ENCODE measurements at places on chromosomes 5 and 9.
A peak's percentile ranks its signal among the peaks of the same experiment; 100 is the strongest.

DNA sequence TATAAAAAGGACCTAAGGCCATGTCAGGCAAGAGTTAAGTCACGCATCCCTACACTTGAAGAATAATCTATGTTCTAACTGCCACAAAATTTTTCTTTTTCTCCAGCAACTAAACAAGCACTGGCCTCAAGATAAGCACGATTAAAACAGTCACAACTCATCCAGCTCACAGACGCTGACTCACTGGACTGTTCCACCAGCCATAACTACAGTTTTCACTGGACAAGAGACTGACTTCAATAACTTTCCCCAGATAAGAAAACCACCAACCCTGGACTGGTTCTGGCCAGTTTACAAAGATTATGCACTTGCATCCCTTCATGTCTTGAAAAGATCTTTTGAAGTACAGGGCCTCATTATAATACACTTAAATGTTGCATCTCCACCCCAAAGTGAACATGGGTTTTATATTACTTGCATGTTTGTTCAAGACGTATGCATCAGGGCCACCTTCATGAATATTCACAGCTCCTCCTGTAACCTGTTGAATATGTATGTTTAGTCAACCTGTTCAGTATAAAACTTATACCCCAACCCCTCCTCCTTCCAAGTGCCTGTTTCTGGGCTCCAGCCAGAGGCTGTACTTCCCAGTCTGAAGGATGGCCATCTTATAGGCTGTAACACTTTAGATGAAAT is 129.3 kb upstream of the EPB41L4A start:
- DNase-seq = no peak

GRCh38 chr9:24464319-24464951 is 81.3 kb downstream of the IZUMO3 start:
- no peak for DNase-seq

DNA sequence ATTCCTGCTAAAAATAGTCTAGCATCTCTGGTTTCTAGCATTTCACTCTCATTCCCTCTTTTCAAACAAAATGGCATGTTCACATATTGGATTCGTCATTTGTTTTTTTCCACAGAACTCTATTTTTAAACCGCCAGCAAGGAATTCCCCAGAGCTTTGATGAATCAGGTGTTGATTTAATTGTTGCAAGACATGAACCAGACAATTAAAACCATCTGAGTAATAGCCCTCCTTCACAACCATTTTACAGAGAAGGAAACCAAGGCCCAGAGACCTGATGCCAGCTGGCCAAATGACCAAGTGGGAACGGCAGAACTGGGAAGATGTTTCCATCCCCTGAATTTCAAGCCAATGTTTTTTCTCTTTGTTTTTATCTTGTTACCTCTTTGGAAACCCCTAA is 167.0 kb downstream of the CAAP1 start:
- no peak for DNase-seq

DNA sequence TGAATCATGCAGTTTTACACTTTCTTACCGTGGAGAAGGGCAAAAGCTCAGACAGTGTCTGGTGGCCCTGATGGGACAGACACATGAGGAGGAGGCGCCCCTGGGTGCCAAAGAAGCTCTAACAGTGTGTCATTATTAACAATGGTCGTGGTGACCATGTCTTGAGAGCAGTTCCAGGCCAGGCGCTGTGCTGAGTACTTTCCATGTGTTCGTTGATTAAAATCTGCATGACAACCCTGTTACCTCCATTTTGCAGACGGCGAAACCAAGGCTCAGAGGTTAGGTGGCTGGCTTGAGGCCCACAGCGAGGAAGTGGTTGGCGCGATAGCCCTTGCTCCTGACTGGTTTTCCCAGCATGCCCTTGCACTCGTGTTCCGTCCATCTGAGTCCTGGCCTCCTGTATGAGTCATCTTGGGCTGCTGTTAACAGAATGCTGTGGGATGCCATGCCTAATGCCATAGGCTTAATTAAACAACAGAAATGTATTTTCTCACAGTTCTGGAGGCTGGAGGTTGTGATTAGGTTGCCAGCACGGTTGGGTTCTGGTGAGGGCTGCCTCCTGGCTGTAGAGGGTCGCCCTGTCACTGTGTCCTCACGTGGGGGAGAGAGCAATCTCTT is 92.0 kb downstream of the AMBP start:
- DNase-seq = no peak

- DNase-seq = no peak
Observed at GRCh38 chr9:132637351-132637750, 32.4 kb downstream of the DDX31 start.

DNA sequence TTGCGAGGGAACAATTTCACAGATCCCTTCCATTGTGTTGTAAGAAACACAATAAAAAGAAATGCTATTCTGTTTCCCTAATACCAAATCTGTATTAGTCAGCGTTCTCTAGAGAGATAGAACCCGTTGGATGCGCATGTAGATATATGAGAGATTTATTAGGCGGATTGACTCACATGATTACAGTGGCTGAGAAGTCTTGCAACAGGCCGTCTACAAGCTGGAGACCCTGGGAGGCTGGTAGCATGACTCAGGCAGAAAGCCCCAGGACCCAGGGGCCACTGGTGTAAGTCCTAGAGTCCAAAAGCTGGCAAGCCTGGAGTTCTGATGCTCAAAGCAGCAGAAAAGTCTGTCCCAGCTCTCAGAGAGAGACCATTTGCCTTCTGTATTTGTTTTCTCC is 18.4 kb upstream of the IL17B start:
- no peak for DNase-seq

GRCh38 chr5:3858524-3858923 is 262.9 kb downstream of the IRX1 start:
- DNase-seq = no peak

DNA sequence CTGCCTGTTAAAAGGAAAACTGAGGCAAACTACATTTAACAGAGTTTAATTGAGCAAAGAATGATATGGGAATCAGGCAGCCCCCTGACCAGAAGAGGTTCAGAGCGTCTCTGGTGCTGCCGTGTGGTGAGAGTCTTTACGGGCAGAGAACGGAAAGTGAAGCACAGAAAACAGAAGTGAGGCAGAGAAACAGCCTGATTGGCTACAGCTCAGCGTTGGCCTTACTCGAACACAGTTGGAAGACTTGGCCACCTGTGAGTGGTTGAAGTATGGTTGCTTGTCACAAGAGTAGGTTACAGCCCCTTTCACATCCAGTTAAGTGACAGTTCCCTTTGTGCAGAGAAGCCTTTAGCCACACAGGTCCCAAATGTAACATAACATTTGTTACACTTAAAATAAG is 16.9 kb upstream of the FBP1 start:
- peak; percentile 58 for DNase-seq

GRCh38 chr5:72511774-72512592 is 4.8 kb upstream of the ZNF366 start:
- no peak for DNase-seq

DNA sequence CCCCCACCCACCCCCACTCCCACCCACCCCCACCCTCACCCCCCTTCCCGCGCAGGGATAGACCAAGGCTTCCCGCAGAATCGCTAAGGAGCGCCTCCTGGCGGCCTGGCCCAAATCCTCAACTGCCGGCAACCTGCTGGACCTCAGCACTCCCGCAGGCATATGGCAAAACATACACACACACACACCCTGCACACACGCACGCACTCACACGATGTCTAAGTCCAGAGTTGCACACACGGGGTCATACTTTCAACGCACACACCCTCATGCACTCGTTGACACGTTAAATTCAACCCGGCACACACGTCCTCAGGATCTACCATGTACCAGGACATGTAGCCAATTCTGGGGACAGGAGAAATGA is 1.7 kb downstream of the CPLX2 start:
- no peak for DNase-seq

GRCh38 chr9:89838621-89839020 is 233.8 kb downstream of the GADD45G start:
- no peak for DNase-seq

DNA sequence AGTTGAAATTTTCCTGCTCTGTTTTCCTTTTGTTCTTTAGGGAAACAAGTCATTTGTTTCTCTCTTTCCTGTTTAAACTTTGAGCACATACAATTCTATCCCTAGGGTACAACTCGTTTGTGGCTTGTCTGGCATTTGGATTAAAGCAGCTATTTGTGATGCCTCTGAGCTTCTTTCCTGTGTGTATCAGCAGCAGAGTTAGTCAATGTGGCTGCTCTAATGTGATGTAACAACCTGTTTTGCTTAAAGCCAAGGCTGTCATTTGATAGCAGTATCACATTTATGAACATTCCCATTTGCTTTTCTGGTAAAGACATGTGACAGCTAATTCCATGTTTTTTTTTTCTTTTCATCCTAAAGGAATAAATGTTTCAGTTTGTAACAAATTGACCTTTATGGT is 314.3 kb upstream of the CHD1 start:
- no peak for DNase-seq

DNA sequence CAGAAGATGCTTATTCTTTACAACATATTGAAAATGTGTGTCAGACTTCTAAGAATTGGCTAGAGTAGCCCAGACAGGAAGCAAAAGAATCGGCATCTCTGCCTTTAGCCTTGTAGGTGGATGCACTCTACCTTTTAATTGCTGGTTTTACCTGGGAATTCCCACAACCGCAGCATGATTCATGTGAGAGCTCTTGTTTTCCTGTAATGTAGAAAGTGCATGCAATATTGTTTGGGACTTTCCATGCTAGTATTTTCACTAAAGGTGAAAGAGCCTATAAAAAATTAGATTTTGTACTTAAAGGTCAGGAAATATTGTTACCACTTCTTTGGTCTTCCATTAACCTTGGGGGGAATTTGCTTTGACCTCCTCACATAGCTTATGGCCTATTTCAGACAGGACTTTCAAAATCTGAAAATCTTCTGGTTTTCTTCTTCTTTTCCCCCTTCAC is 89.8 kb downstream of the NTRK2 start:
- DNase-seq = peak; percentile 40

- no peak for DNase-seq
Observed at GRCh38 chr5:13932011-13932410, 12.5 kb downstream of the DNAH5 start.

GRCh38 chr5:139776861-139777260 is 18.7 kb upstream of the PSD2 start:
- no peak for DNase-seq

DNA sequence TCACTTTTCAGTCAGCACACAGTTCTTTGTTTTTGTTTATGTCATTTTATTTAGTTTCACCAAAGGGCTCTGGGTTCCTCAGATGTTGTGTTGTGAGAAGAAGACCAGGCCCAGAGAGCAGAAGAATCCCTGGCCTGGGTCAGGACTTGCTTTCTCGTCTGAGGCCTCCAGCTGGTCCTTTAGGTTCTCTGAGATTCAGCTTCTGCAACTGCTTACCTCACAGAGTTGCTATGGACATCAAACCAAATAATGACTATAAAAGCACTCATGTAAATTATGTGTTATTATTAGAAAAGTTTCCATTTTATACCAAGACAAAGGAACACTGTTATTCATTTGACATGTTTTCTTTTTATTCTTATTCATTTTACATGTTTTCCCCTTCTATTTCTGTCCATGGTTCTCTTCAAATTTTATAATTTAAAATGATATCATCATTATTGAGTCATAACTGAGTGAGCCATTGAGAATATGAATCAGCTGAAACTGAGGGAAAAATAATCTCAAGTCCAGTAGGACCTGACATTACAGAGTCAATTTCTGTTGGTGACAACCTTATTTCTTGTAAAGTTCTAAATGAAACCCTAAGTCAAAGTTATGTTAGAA is 44.0 kb upstream of the GLRX start:
- DNase-seq = no peak

DNA sequence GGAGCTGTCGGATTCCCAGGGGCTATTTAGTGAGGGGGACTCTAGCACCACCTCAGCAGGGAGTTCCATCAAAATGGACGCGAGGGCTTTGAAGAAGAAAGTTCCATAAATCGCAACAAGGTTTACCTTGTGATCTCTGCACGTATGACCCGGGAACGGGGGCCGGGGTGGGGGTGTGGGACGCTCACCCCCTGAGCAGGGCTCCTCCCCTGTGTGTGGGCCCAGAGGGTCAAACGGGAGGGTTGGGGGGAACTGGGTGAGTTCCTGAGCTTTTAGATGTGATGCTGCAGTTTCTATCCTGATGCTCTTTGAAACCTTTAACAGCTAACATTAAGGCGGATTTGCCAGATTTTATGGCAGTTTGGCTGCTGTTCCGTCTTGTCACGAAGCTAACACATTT is 18.9 kb upstream of the LRRC14B start:
- DNase-seq = peak; percentile 2
